ENCODE measurements at places on chromosomes 2 and 18. TPM values are rescaled to one million over a fixed set of nuclear protein-coding genes. Genes with fewer than 3 reads are reported as not detected.
A peak's percentile ranks its signal among the peaks of the same experiment; 100 is the strongest.

The EMX1 gene
- not detected for total RNA-seq

The DLGAP1 gene
- total RNA-seq = 1.3 TPM

The NDC80 gene
- 3.0 TPM for total RNA-seq

The TGOLN2 gene
- total RNA-seq = 232 TPM

- no peak for DNase-seq
- H3K4me1 ChIP-seq = no peaks in the 10 kb centered on the region
- H3K36me3 ChIP-seq = no peaks in the 10 kb centered on the region
- H3K4me3 ChIP-seq = peak overlapping the region; percentile 16
- H3K27me3 ChIP-seq = no peaks in the 10 kb centered on the region
Measured at GRCh38 chr18:38941711-38942561, 1376.3 kb upstream of the CELF4 start.

DNA sequence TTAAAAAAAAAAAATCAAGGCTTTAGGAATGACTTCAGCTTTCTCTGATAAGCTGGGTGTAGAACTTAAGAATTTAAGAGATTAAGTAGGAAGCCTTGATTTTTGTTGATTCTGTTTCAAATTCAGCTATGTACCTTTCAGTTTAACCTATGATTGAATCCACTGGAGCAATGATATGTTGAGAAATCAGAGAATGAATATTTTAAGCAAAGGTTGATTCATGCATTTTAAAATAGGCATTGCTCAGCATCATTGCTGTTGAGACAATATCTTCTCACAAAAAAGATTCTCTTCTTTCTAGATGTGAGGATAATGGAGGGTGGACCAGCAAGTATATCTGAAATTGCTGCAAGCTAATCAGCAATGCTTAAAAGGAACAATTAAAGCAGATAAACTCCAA is 109.8 kb downstream of the MAP3K20 start:
- peak overlapping the region; percentile 76 for H3K27ac ChIP-seq
- H3K36me3 ChIP-seq = no peaks in the 10 kb centered on the region
- DNase-seq = no peak
- no peak overlapping the region for H3K4me3 ChIP-seq
- no peaks in the 10 kb centered on the region for H3K27me3 ChIP-seq
- H3K4me1 ChIP-seq = peaks cover 44% of the 10 kb centered on the region

DNA sequence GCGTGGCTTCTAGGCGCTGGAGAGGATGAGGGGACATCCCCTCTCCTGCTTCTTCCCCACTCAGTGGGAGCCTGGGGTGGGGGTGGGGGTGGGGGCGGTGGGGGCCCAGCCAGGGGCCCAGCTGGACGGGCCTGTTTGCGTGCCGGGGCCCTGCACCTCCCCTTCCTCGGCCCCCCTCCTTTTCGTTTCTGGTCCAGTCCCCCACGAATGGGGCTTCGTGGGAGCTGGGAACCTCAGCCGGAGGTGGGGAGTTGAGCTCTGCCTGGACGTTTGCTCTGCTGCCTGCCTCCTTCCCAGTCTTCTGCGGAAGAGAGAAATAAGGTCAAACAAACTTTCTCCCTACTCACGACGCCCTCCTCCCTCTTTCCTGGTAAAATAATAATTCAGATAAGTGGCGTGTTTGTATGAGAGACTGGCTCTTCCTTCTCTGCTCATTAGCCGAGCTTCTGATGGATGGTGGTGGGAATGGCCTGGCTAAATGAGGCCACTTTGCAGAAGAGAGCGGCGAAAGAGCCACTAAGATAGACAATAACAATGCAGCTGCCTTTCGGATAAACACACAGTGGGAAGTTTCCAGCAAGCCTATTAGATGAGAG is 782 bp downstream of the MTA3 start:
- H3K27me3 ChIP-seq = no peaks in the 10 kb centered on the region
- peaks cover 18% of the 10 kb centered on the region for H3K4me1 ChIP-seq
- no peaks in the 10 kb centered on the region for H3K36me3 ChIP-seq
- peak; percentile 72 for DNase-seq
- H3K4me3 ChIP-seq = peak overlapping the region; percentile 95

GRCh38 chr2:208189069-208189809 is 591 bp downstream of the C2orf80 start:
- peaks cover 13% of the 10 kb centered on the region for H3K27me3 ChIP-seq
- H3K4me1 ChIP-seq = no peaks in the 10 kb centered on the region
- H3K27ac ChIP-seq = no peak overlapping the region
- DNase-seq = no peak
- no peaks in the 10 kb centered on the region for H3K36me3 ChIP-seq

DNA sequence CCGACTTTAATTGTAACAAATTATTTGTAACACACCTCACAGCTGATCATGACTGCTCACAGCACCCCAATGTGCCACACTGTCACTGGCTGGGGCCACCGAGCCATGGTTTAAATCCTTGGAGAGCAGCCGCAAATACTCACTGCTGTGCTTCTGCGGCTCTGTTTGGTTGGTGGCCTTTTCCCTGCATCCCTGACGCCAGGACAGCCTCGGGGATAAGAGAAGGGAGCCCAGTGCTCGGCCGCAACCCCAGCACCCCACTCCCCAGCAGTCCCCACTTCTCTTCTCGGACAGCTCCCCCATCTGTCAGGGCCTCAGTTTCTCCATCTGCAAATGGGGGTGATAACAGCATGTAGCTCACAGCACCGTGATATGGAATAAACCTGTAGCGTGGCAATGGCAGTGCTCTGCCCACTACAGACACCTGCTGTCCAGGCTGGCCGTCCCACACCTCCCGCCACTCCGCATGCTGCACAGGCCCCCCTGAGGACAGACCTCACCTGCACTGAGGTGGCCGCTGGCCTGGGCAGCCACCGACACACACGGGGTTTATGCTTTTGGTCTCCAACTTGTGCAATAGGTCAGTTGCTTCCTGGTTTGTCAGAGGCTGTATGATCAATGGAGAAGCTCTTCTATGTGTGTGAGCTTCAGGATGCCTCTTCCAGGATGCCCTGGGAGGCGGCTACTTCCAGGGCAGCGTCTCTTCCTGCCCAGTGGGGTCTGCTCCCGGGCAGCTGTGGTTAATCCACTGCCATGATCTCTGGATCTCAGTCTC is 87.1 kb downstream of the NDUFA10 start:
- DNase-seq = peak; percentile 16
- no peaks in the 10 kb centered on the region for H3K27me3 ChIP-seq
- H3K4me3 ChIP-seq = no peak overlapping the region
- H3K27ac ChIP-seq = no peak overlapping the region

GRCh38 chr18:35174093-35174731 is 66.6 kb upstream of the ZNF397 start:
- no peak overlapping the region for H3K4me3 ChIP-seq
- H3K27ac ChIP-seq = no peak overlapping the region
- H3K36me3 ChIP-seq = no peaks in the 10 kb centered on the region
- H3K27me3 ChIP-seq = no peaks in the 10 kb centered on the region
- peaks cover 15% of the 10 kb centered on the region for H3K4me1 ChIP-seq
- no peak for DNase-seq

- H3K4me1 ChIP-seq = no peaks in the 10 kb centered on the region
- no peak overlapping the region for H3K27ac ChIP-seq
Measured at GRCh38 chr2:240645801-240646175, 20.5 kb downstream of the GPR35 start.

DNA sequence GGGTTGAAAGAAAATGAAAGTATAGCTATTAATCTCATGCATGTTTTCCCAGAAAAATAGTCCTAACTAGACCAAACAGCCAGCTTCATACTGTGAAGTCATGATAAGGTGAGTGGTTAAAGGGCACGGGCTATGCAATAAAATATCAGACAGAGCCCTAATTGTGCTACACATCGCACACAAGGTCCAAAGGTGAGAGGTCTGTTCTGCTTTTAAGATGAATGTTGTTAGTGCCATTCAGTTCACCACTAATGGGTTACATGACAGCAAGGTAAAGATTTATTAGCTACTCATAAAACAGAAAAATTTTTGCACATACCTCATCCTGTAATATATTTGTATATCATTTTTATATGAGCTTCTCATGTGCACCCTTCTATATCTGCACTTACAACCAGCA is 105.0 kb upstream of the STK17B start:
- H3K27me3 ChIP-seq = no peaks in the 10 kb centered on the region
- no peak for DNase-seq
- H3K4me3 ChIP-seq = no peak overlapping the region
- H3K27ac ChIP-seq = no peak overlapping the region
- peaks cover 18% of the 10 kb centered on the region for H3K4me1 ChIP-seq

GRCh38 chr2:153072077-153072476 is 353.7 kb downstream of the ARL6IP6 start:
- no peak for DNase-seq
- H3K27me3 ChIP-seq = no peaks in the 10 kb centered on the region
- H3K27ac ChIP-seq = no peak overlapping the region
- no peaks in the 10 kb centered on the region for H3K4me1 ChIP-seq
- no peaks in the 10 kb centered on the region for H3K36me3 ChIP-seq
- H3K4me3 ChIP-seq = no peak overlapping the region

- no peaks in the 10 kb centered on the region for H3K4me1 ChIP-seq
- H3K36me3 ChIP-seq = no peaks in the 10 kb centered on the region
- no peak for DNase-seq
Measured at GRCh38 chr2:240329778-240330177, 105.7 kb upstream of the GPC1 start.

- H3K36me3 ChIP-seq = no peaks in the 10 kb centered on the region
- H3K4me3 ChIP-seq = no peak overlapping the region
- no peak overlapping the region for H3K27ac ChIP-seq
- H3K27me3 ChIP-seq = no peaks in the 10 kb centered on the region
Measured at GRCh38 chr2:229089776-229090175, 181.3 kb downstream of the PID1 start.
